ENCODE measurements at places on chromosomes 12 and 14. TPM values are rescaled to one million over a fixed set of nuclear protein-coding genes. Genes with fewer than 3 reads are reported as not detected.

Gene HCAR3
- 0.46 TPM for total RNA-seq

GRCh38 chr12:86660488-86661147 lies 404.4 kb upstream of the MGAT4C start:
- no peaks in the 10 kb centered on the region for H3K36me3 ChIP-seq
- H3K27me3 ChIP-seq, result no peaks in the 10 kb centered on the region
- no peak for DNase-seq
- no peak overlapping the region for H3K4me3 ChIP-seq

DNA sequence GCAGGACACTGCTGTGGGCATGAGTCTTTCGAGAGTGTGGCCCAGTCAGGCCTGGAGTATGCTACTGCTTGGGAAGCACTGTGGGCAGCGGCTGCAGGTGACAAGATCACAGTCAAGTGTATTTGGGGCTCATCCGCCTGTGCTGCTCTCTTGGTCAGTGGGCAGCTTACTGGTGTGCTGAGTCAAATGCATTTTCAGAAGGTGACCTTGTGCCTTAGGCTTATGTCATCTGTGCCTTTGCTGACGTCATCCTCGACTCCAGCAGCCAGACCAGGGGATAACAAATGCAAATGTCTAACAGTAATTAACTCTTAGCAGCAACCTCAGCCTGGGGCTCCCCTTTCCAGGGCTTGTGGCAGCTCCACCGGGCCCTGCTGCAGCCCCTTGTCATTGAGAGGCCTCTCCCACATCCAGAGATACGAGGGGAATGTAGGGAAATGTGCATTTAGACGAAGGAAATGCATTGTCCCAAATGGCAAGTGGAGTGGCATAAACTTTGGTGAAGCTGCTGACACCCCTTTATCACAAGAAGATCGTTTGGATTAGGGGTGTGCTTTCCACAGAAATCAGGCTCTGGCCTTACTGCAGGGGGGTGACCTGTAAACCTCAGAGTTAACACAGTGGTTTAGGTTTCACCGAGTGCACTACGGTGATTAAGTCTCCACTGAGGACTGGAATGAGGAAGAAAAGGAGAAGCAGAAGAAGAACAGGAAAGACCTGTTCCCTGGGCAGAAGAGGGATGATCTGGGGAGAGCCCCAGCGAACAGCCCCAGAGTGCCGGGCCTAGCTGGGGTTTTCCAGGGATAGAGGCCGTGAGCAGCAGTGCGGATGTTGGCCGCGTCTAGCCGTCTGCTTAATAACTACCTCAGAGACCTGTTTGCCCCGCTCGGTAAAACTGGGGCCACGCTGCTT lies 39.7 kb downstream of the PSMA6 start:
- no peak for DNase-seq
- H3K27me3 ChIP-seq, result no peaks in the 10 kb centered on the region
- peak overlapping the region; percentile 96 for H3K27ac ChIP-seq
- H3K4me1 ChIP-seq, result peaks cover 32% of the 10 kb centered on the region
- no peak overlapping the region for H3K4me3 ChIP-seq

- H3K27ac ChIP-seq, result peak overlapping the region; percentile 79
- peaks cover 29% of the 10 kb centered on the region for H3K4me1 ChIP-seq
- no peak for DNase-seq
- H3K27me3 ChIP-seq, result no peaks in the 10 kb centered on the region
- H3K36me3 ChIP-seq, result peaks cover 42% of the 10 kb centered on the region
- peak overlapping the region; percentile 52 for H3K4me3 ChIP-seq
These were observed 20.5 kb downstream of the CBX5 start for GRCh38 chr12:54259194-54260011.

GRCh38 chr12:59874781-59875180 lies 279.0 kb downstream of the SLC16A7 start:
- no peaks in the 10 kb centered on the region for H3K36me3 ChIP-seq
- H3K4me3 ChIP-seq, result no peak overlapping the region
- H3K27ac ChIP-seq, result no peak overlapping the region
- no peaks in the 10 kb centered on the region for H3K4me1 ChIP-seq
- no peaks in the 10 kb centered on the region for H3K27me3 ChIP-seq
